CD8-positive, alpha-beta memory T cell (primary cell): ENCODE measurements at places on chromosomes 5 and 9.

- H3K27ac ChIP-seq, result no peak overlapping the region
- H3K36me3 ChIP-seq, result no peaks in the 10 kb centered on the region
- DNase-seq, result no peak
- no peaks in the 10 kb centered on the region for H3K4me1 ChIP-seq
- H3K27me3 ChIP-seq, result no peaks in the 10 kb centered on the region
Observed at GRCh38 chr9:88476491-88477271, 58.3 kb upstream of the NXNL2 start.

DNA sequence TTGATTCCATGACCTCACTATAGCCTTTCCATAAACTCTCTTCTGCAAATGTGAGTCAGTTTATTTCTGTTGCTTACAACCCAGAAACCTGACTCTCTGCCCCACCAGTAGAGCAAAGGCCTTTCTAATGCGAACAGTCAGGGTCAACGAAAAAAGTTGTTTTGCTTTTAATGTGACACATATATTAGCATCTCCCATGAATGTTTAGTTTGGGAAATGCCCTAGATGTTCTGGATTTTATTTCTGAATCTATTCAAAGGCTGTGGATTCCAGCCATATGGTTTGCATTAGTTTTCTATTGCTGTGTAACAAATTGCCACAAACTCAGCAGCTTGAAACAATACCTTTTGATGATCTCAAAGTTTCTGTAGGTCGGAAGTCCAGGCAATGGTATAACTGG, 193.5 kb downstream of the GNA14 start:
- H3K27ac ChIP-seq, result no peak overlapping the region
- DNase-seq, result no peak
- H3K27me3 ChIP-seq, result no peaks in the 10 kb centered on the region
- H3K4me1 ChIP-seq, result no peaks in the 10 kb centered on the region
- no peak overlapping the region for H3K4me3 ChIP-seq
- H3K36me3 ChIP-seq, result no peaks in the 10 kb centered on the region

- DNase-seq, result no peak
- peaks cover 7% of the 10 kb centered on the region for H3K4me1 ChIP-seq
- H3K27ac ChIP-seq, result no peak overlapping the region
- peaks cover 9% of the 10 kb centered on the region for H3K27me3 ChIP-seq
- no peaks in the 10 kb centered on the region for H3K36me3 ChIP-seq
Observed at GRCh38 chr5:175731172-175731571, 73.3 kb downstream of the HRH2 start.

DNA sequence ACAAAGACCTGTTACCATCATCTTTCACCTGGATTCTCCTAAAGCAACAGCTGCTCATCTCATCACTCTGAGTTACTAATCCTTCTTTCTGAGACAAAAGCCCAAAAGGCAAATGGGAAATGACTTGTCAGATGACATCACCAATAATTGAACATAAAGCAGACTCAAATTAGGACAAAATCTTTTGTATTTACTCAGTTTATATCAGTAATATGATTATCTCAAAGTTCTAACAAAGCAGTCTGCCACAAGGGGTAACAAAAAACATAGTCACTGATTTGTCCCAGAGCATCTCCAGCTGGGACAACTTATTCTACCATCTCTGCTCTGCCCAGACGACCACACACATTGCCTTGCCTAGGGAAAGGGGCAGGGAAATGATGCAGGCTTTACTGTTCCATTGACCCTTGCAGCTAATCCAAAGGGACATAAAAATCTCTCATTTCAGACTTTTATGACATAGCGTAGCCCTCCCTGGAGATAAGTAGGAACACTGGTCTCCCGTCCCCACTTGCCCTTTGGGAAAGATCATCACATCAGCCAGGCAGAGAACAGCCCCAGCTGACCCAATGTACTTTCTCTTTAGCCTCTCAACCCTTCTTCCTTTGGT, 249.5 kb upstream of the PTGER4 start:
- H3K27me3 ChIP-seq, result no peaks in the 10 kb centered on the region
- no peak for DNase-seq
- H3K36me3 ChIP-seq, result no peaks in the 10 kb centered on the region
- no peak overlapping the region for H3K4me3 ChIP-seq

DNA sequence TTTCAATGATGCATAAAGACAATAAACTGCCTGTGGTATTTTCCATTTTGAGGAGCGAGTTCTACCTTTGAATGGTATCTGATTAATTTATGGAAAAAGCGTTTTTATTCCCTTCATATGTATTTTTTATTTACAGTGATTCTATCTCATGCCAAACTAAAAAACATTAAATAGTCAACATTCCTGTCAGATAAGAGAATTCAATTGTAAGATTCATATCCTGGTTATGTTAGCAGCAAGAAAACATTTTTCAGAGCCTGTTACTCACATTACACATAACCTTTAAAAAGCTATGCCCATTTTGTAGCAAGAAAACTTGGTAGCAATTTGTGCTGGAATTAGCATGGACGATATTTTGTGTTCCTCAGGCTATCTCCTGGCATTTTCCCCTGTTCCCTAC, 55.1 kb upstream of the PRLR start:
- DNase-seq, result no peak
- no peaks in the 10 kb centered on the region for H3K27me3 ChIP-seq
- no peak overlapping the region for H3K27ac ChIP-seq
- no peaks in the 10 kb centered on the region for H3K4me1 ChIP-seq
